ENCODE measurements at places on chromosomes 11 and 22.

DNA sequence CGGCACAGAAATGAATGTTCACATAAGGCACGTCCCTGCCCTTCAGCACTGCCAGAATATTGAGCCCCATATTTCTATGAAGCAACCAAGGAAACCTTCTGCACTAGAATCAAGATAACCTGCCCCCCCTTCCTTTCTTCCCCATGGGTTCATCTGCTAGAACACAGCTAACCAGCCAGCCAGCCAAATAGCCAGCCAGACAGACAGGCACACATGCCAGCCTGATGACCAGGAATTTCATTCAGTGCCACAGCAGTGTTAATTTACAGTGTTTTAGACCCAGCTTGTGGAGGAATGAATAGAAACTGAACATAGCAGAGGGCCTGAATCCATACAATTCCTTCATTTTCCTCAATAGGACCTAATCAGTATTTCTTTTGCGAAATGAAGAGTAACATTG, 57.0 kb downstream of the TENM4 start:
- DNase-seq, result no peak

- no peak for DNase-seq
Measured at GRCh38 chr11:103069367-103069766, 22.6 kb downstream of the DCUN1D5 start.

- peak; percentile 20 for DNase-seq
Measured at GRCh38 chr22:21866833-21867527, 465 bp downstream of the MAPK1 start.

DNA sequence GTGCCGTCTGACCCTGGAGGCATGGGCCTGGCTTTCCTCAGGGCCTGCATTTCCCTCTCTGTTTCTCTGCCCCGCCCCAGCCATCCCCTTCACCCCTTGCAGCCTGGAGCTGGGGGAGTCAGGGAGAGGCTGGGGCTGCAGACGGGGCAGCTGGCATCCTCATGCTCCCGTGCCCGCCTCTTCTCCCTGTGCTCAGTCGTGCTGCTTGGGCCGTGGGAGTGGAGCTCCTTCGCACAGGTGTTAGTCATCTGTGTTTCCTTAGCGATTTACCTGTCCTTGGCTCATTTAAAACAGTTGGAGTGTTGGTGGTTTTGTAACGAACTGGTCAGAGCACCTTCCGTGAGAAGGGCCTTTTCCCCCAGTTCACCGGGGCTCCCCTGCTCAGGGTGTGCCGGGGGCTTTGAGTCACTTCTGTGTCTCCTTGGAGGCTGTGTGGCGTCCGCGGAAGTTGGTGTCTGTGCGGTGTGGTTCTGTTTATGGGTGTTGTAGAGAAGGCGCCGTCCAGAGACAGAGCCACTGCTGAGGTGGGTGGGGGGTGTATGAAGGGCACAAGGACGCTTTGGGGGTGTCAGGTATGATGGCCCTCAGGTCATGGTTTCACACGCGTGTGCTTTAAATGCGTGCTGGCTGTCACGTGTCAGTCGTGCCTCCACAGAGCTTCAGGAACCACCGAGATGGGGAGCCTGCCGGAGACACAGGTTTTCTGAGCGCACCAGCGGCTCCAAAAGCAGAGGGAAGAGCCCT, 19.5 kb downstream of the BRSK2 start:
- DNase-seq, result no peak

GRCh38 chr22:49199224-49199623, 628.4 kb downstream of the BRD1 start:
- DNase-seq, result no peak

GRCh38 chr22:28574159-28574788, 105.4 kb downstream of the TTC28 start:
- DNase-seq, result no peak

GRCh38 chr11:62553839-62554361, 7.3 kb upstream of the AHNAK start:
- no peak for DNase-seq

GRCh38 chr11:126279191-126279590, 3.7 kb upstream of the TIRAP start:
- no peak for DNase-seq

DNA sequence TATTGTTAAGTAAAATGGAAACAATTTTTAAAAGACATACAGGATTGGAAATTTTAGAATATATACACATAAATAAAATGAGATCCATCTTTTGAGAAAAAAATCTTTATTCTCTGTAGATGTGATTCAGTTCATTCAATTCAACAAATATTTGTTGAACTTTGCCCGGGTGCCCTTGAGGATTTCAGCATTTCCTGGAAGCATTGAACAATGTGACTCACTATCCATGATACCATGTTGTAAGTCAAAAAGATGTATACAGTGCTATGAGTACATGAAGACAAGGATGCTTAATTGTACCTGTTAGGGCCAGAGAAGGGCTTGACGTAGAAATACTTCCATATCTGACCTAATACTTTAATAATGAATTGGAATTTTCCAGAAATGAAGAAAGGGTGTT, 353.7 kb downstream of the METTL15 start:
- no peak for DNase-seq

- DNase-seq, result no peak
Measured at GRCh38 chr11:18088966-18089365, 16.9 kb downstream of the SAAL1 start.

GRCh38 chr11:64229744-64230170, 591 bp upstream of the DNAJC4 start:
- DNase-seq, result no peak

Measured in CD4-positive, alpha-beta T cell treated with Interleukin-2 at 100 ng/mL for 4 hours (primary cell).